ENCODE measurements at places on chromosomes 2 and 18.

GRCh38 chr2:57049273-57049672, 865.5 kb downstream of the CCDC85A start:
- no peak for DNase-seq

- DNase-seq: no peak
Measured at GRCh38 chr2:144508172-144508851, 11.6 kb downstream of the ZEB2 start.

- no peak for DNase-seq
Measured at GRCh38 chr18:40904295-40904694, 1050.7 kb upstream of the PIK3C3 start.

DNA sequence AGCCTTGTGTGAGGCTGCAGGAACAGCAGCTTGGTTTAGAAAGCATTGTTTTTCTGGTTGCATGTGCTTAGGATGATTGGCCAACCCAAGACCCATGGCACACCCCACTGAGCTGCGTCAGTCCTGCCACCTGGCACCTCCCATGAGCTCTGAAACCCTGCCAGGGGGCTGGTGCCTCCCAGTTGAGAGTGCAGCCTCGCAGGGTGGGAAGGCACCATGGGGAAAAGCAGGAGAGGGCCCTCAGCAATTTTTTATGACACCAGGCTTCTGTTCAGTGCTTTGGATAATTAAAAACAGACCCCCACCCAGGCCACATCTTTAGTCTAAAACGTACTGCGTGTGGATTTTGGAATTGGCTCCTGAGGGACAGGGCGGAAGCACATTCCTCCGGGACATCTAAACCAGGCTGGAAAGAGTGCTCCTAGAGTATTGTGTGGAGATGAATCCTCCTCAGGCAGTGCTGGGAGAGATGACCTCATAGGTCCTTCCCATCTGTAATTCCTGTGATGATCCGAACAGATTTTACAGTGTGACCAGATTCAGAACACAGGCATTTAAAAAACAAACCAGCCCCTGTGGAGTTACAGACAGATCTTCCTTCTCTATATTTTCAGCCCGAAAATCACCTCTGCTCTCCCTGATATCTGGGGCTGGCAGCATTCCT, 438.3 kb downstream of the ZNF521 start:
- DNase-seq: no peak

DNA sequence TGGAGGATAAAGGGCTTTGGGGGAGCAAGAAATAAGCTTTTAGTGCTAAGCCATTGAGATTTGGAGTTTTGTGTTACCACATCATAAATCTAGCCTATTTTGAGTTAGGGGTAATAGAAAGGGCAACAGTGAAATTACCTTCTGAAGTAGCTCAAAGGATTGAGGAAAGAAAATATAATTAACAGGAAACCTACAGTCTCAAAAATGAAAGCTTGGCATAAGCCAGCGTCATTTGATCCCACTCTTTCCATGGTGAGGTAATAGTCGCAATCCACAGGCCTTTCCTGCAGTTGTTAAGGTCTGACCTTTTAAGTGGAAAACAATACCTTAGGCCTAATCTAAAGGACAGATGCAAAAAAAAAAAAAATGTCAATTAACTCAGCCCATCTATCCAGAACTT, 182.7 kb downstream of the UXS1 start:
- DNase-seq: no peak
